ENCODE measurements at places on chromosomes 13 and 19.

GRCh38 chr13:35768073-35768472 lies 291.6 kb upstream of the MAB21L1 start:
- no peak for DNase-seq

DNA sequence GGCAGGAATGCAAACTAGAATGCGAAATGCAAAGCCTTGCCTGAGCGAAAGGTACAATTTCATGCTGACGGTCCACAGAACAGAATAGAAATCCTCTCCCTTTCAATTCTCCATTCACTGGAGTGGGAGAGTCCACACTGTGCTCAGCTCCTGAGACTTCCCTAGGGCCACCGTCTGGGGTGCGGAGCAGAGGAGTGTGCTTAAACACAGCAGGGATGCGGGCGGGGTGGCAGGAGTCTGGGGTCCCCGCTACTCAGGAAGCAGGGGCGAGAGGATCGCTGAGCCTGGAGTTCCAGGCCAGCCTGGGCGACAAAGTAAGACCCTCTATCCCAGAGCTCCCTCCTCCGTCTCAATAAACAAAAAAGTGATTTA lies 552 bp upstream of the ZNF816 start:
- no peak for DNase-seq

- DNase-seq: no peak
Measured at GRCh38 chr13:62659365-62659764, 1243.7 kb upstream of the PCDH20 start.

- DNase-seq: no peak
Measured at GRCh38 chr13:47459512-47459911, 541.6 kb downstream of the SUCLA2 start.

GRCh38 chr13:54210397-54211049 lies 1181.9 kb downstream of the OLFM4 start:
- no peak for DNase-seq

DNA sequence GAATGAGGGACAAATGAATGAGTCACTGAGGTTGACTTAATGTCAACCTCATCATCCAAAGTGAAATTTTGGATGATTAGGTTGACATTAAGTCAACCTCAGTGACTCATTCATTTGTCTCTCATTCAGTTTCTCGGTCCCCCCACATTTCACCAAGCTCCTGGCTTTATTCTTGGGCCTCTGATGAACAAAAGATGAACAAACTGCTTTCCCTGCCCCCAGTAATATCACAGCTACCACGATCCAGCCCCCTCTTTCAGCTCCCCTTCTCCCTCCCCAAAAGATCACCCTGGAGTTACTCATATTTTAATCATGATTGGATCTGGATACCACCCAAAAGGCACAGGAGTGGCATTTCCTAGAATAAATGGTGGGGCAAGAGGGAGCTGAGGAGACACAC lies 10.8 kb downstream of the CEACAM18 start:
- DNase-seq: peak; percentile 23

DNA sequence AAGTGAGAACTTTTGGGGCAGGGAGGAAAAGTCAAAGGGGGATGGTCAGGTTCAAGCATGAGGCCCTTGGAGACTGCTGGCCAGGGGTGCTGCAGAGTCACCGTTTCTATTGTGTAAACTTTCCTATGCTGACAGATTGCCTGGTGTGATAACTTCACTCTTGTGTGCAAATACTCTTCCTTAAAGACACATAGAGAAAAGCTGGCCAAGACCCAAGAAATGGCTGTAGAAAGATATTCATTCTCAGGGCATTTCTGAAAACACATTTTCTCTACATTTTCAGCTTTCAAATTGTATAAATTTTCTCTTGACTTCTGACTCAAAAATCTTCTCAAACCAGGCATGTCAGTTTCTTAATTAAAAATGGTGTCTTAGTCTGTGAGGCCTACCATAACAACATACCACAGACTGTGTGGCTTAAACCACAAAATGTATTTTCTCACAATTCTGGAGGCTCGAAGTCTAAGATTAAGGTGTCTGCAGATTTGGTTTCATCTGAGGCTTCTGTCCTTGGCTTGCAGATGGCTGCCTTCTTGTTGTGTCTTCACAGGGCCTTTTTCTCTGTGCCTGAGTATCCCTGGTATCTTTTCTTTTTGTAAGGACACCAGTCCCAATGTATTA lies 304.5 kb downstream of the KCNRG start:
- DNase-seq: no peak

DNA sequence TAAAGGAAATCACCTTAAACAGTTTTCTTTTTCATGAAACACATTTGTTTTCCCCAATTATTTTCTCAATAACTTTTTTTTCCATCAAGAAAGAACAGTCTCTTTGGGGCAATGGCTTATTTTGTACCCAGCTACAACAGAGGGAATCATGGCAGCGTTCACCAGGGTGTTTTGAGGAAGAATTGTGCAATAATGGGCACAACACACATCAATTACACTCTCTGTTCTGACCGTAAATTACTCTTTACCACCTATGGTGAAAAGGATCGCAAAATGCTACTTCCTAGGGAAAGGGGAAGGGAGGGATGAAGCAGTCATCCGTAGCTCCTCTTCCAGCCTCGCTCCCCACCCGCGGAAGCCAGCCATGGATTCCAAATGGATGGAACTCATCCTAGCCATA lies 38.6 kb downstream of the TMTC4 start:
- no peak for DNase-seq

- peak; percentile 50 for DNase-seq
Measured at GRCh38 chr13:28324181-28324789, 170.6 kb downstream of the FLT1 start.

- DNase-seq: no peak
Measured at GRCh38 chr13:29024783-29025182, 204.6 kb downstream of the MTUS2 start.

- no peak for DNase-seq
Measured at GRCh38 chr13:44752164-44752563, 176.0 kb upstream of the TSC22D1 start.

GRCh38 chr19:46975925-46976782 lies 43.5 kb upstream of the NPAS1 start:
- no peak for DNase-seq

DNA sequence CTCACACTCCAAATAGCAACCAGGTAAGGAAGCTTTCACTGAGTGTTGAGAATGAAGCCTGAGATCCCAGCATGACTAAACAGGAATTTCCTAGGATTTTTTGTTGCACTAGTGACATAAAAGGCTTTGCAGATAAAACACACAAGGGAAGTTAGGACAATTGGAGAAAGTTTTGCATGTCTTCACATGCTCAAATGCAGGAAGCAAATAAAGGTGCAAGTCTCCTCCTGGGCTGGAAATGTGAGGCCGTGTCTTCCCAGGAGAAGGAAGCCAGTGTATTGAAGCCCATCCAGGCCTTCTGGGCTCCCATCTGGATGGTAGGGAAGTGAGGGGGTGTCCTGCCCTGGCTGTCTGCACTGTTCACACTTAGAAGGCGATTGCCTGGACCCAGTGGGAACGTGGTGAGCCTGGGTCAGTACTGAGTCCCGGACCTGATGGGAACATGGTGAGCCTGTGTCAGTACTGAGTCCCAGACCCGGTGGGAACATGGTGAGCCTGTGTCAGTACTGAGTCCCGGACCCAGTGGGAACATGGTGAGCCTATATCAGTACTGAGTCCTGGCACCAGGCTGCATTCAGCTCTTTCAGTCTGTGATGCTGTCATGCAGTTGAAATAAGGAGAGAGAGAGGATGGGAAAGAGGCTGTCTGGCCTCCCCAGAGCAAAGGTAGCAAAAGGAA lies 38.7 kb downstream of the SIAH3 start:
- DNase-seq: no peak

DNA sequence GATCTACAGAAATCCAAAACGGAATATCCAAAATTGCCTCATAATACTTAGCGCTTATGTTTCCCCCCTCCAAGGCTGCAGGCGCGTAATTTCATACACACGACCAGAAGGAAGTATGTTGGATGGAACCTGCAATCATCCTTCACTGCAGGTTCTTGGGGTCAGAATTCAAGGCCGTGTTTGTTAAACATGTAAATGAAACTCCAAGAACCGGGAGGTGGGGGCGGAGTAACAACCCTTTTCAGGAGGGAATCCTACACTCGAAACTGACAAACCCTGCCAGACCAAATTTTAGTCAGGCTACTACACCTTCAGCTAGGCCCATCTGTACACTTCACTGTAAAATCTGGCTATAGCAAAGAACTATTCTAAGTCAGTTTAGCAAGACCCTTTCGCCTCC lies 1.3 kb downstream of the ZNF607 start:
- DNase-seq: no peak

GRCh38 chr13:36814465-36814864 lies 4.6 kb upstream of the RFXAP start:
- DNase-seq: no peak

GRCh38 chr19:17323300-17323963 lies 11.2 kb downstream of the ANO8 start:
- DNase-seq: no peak

GRCh38 chr19:10920781-10921180 lies 7.7 kb downstream of the YIPF2 start:
- DNase-seq: no peak

DNA sequence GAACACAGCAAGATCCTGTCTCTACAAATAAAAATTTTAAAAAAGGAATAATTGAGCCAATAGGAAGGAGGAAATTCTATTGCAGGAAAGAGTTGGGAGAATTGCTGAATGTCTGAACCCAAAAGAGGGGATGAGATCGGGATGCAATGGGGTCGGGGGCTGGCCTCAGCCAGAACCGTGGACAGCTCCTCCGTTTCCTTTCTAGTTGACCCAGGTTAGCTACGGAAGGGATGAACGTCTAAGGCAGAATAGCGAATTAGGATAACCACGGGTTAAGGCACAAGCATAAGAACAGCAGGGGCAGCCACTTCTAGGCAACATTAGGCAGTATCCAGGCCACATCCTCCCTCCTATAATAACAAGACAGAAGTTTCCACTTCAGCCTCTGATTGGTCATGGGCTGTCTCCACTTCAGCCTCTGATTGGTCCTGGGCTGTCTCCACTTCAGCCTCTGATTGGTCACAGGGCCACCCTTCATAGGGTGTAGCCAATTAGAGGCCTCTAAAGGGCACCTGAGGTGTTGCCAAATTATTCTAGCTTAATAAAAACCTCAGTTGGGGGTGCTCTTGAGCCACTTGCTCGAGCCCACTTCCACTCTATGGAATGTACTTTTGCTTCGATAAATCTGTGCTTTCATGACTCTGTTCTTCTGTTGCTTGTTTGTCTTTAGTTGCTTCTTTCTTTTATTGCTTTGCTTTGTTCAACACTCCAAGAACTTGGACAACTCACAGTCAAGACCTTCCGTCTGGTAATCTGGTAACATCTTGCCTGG lies 24.9 kb upstream of the TPM4 start:
- DNase-seq: no peak
